ENCODE measurements at places on chromosomes 4 and X. TPM values are rescaled to one million over a fixed set of nuclear protein-coding genes. Genes with fewer than 3 reads are reported as not detected.

ANKRD17 gene
- total RNA-seq, result 49.7 TPM

OTUD6A gene
- total RNA-seq, result not detected

HEPH gene
- total RNA-seq, result 12.2 TPM

PPARGC1A gene
- total RNA-seq, result 10.8 TPM

PPP1R2C gene
- not detected for total RNA-seq

MTNR1A gene
- total RNA-seq, result not detected

RHOH gene
- 19.9 TPM for total RNA-seq

LRCH2 gene
- total RNA-seq, result 7.3 TPM

ESX1 gene
- total RNA-seq, result not detected

FHDC1 gene
- total RNA-seq, result 44.7 TPM

KLHL15 gene
- 5.6 TPM for total RNA-seq

F11 gene
- 7.5 TPM for total RNA-seq

MAGED4 gene
- total RNA-seq, result 1.8 TPM

ABCG2 gene
- total RNA-seq, result 3.8 TPM

GRCh38 chr4:114780205-114780604 is 181.6 kb downstream of the UGT8 start:
- DNase-seq, result no peak

- no peak for DNase-seq
Observed at GRCh38 chr4:179585761-179586160, 2143.5 kb upstream of the AGA start.

DNA sequence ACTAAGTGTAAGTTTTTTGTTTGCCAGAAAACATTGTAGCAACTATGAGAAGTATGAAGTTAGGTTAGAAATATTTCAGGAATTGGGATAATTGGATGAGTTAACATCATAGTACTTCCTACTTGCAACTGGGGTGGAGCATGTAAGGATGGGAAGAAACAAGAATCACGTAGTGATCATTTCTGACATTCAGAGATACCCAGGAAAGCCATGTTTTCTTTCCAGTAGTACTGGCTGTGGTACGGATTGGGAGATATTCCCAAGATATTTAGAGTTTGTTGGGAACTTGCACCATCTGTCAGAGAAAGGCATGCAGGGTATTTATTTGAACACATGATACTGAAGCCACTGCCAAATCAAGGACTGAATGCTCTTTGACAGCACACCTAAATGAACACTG is 87.6 kb upstream of the SLC4A4 start:
- no peak for DNase-seq

DNA sequence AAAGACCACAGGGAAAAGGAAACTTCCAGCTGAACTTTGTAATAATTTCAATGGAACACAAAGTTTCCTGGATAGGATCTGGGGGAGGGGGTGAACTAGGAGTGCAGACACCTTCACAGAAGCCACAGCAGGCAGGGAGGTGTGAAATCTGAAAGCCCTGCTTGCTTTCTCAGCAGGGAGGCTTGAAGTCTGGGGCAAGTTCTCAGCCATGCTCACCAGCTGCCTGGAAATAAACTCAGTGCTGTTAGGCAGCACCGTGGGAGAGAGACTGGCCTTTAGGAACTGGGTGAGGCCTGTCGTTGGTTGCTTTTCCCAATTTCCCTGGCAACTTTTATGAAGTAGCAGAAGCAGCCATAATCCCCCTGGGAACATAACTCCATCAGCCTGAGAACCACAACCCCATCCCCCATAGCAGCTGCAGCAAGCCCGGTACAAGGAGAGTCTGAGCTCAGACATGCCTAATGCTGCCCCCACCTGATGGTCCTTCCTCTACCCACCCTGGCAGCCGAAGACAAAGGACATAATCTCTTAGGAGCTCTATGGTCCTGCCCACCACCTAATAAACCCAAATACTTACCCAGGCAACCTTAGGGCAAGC is 39.2 kb upstream of the NMU start:
- DNase-seq, result no peak

DNA sequence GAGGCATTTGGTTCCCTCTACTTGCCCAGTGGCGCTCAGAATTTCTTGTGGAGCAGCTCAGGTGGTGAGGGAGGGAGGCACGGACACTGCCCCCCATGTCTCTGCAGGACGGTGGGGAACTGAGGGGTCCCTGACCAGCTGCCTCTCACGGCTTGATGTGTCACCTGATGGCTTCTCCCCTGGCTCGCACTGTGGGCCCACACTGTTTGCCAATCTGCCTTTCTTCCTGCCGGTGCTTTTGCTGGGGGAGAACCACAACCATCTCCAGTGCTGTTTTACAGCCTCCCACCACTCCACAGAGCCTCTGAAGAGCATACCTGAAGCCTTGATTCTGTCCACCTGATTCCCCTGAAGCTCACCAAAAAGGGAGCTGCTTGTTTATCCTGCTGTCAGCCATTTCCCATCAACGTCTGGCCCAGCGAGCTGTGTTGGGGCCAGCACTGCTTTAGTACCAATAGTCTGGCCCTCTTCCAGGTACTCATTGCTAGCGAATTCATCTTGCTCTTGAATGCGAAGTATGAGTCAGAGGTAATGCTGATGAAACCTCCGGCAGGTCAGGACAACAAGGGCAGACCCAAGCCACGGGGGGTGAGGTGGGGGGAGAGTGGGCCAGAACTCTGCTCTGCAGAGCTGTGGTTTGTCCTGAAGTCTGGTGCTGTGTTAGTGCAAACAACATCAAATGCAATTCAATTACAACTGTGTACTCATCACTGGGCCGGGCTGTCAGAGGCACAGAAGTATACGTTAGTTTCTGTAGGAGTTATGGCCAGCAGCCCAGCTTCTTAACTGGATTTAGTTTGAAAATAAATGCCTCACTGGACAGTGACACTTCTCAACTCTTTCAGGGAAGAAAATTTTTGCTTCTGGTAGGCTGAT is 208.3 kb upstream of the JADE1 start:
- peak; percentile 87 for DNase-seq

DNA sequence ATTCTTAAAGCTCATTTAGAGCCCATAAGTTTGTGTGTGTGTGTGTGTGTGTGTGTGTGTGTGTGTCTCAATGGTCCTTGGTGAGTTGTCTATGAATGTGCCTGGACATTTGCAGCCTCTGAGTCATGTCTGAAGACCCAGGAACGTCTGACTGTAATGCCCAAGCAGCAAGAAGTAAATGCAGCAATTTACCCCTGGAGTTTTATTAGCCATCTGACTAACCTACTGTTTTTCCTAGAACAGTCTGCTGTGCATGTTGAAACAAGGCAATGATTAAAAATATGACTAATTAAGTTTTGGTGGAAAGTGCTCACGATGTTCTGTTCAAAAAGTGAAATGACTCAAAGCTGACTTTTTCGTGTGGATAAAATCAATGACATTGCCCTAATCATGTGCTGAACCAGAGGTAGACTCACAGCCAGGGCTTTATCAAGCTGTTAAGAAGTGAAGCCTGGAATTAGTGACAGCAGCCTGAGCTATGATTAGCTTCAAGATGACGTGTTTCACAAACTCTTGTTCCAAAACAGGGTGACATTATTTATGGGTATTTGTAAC is 201.6 kb downstream of the CPE start:
- no peak for DNase-seq

DNA sequence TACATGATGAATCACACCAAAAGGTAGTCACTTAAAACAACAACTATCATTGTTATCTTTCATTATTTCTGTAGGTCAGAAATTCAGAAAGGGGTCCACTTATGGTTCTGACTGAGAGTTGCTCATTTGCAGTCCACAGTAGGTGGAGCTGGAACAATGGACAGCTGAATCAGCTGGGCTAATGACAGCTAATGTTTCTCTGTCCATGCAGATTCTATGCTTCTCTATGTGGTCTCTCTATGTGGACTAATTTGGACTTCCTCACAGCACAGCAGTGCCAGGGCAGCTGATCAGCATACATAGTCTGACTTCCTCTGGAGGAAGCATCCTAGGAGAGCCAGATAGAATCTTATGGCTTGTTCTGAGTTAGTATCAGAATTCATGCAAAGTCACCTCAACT is 131.7 kb upstream of the INTU start:
- DNase-seq, result no peak

- no peak for DNase-seq
Observed at GRCh38 chrX:15277604-15278003, 7.7 kb upstream of the ASB9 start.

DNA sequence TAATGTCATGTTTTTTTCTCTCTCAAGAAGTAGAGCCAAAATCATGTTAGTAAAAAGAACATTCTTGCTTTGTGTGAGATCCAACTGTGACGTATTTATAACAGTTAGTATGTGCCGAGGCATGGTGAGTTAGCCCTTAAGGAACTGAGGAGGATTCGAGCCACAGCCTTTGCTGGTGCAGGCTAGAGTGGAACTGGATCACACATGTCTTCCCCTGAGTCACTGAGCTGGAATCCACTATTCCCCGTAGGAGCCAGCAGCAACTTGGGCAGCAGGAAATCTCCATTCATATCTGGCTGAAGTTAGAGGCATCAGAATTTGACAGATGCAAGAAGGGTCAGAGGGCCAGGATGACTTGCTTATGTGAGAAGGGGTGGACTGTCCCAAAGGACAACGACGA is 144.6 kb upstream of the KIT start:
- no peak for DNase-seq

GRCh38 chr4:133493776-133494175 is 344.7 kb downstream of the PCDH10 start:
- no peak for DNase-seq

GRCh38 chrX:149312988-149313387 is 192.1 kb downstream of the IDS start:
- no peak for DNase-seq

DNA sequence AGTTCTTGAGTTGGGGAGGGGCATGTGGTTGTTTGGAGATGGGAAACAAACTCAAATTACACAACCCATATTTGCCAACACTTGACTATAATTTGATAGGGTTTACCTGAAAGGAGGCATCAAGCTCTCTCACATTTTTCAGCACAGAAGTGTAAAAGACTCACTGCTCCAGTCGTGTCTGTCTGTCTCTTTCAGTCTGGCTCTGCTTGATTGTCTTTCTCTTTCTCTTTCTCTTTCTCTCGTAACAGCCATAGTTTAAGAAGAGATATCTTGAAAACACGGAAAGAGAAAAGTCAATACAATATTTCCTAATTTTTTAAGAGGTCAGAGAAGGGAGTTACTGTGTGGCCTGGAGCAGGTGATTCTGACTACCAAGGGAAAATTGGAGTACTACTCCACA is 413.6 kb upstream of the CXorf51A start:
- DNase-seq, result no peak

GRCh38 chr4:55242506-55242905 is 103.5 kb upstream of the SRD5A3 start:
- DNase-seq, result no peak

- DNase-seq, result no peak
Observed at GRCh38 chr4:150514709-150515108, 67.2 kb upstream of the MAB21L2 start.

DNA sequence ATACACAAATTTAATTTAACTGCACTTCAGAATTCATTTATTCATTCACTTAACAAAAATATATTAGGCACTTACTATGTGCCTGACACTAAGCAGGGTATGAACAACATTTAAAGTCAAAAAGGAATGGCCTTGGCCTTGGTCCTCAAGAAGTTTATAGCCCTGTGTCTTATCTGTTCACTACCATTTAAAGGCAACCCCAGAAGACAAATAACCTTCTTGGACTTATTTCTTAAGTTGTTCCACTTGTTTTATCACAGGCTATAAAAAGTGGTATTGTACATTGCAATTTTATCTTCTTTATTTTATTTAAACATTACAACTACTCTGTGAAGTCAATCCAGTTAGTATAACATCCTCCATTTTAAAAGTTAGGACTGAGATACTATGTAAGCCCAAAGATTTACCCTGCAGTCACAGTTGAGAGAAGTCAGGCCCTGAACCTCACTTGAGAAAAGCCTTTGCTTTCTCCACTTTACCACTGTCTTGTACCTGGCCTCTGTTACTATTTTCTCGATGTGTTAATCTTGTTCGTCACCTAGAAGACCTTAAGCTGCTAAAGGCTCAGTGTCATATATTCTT is 305.6 kb upstream of the DIPK2B start:
- no peak for DNase-seq

DNA sequence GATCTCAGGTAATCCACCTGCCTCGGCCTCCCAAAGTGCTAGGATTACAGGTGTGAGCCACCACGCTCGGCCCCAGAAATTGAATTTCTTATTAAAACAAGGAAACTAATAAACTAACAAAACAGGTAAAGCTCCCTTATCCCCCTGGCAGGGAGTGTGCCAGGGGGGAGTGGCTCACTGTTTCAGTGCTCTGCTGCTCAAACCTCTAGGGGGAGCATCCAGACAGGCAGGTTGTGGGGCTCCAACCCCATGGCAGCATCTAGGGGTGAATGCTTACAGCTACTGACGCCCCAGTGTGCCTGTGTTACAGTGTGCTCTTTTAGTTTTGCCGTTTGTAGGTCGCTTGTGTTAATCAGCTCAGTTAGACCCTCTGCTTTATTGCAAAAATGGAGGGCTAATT is 605.0 kb downstream of the GABRG1 start:
- no peak for DNase-seq

DNA sequence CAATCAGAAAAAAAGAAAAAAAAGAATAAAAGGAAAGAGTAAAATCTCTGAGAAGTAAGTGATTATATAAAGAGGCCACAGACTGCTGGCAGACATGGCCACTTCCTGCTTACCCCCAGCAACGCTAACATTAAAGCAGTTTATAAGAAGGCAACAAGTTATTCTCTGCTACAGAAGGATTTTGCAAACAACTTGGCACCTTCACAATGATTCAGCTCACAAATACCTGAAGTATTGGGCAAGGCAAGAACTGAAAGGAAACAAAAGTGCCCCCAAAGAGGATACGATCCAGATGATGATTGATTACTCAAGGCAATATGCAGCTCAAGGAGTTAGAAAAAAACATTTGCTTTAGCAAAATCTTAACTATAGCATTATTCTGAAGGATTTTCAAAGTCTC is 718.8 kb downstream of the KLHL13 start:
- DNase-seq, result no peak

GRCh38 chrX:16436348-16437188 is 213.4 kb upstream of the S100G start:
- DNase-seq, result peak; percentile 70

DNA sequence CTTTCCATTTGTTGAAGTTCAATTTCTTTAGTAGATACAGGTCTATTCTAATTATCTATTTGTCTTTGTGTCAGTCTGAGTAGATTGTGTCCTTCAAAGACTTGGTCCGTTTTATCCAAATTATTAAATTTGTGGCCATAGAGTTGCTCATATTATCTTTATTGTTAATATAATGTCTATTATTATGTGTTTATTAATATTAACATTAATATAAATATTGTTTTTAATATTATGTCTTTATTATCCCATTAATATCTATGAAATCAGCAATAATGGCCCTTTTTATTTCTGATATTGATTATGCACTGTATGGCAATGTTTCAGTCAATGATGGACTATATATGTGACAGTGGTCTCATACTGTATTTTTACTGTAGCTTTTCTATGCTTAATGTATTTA is 2067.3 kb upstream of the AGA start:
- DNase-seq, result no peak

- no peak for DNase-seq
Observed at GRCh38 chr4:82230306-82230705, 143.5 kb downstream of the HNRNPD start.

DNA sequence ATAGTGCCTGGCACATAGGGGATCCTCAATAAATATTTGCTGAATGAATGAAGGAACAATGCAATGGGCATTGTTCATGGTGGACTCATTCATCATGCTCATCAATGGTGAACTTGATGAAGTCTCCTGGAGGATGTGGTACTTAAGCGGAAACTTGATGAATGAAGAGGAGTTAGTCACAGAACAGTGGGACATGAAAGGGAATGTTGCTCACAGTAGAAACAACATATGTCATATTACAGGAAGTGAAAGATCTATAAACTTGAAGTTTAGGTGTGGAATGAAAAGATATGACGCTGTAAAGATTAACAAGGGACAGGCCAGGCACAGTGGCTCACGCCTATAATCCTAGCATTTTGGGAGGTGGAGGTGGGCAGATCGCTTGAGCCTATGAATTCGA is 224.1 kb downstream of the PPP3CA start:
- no peak for DNase-seq
